ENCODE measurements at places on chromosomes 12 and 14.

DNA sequence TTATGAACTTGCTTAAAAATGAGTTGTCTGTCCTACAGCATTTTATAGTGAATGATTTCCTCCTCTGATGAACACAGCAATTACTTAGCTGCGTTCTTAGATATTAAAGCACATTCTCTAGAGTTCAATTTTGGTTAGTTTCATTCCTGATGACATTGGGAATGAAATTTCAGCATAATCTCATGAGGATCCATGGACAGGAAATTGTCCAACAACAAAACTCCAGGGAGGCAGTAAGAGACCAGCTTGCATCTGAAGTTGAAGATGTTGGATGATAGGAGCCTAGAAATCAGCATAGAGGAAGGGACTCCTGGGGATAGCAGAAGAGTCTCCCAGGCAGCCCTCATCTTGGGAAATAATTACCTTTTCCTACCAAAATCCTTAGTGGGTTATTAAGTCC lies 128.7 kb upstream of the RAP1B start:
- DNase-seq, result no peak

DNA sequence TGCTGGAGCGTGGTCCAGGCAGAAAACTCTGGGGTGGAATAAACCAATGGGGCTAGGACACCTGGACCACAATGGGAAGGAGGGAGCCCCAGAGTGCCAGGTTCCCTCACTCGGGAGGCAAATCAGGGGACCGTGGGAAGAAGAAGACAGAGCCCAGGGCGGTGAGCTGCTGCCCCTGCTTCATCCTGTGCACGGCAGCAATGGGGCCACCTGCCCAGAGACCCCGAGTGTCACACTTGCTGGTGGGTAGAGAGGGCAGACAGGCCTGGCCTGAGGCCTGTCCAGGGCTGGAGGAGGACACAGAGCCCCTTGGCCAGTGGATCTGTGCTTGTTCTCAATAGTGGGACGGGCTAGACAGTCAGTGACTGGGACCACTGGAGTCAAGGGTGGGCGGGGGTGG lies 58.2 kb downstream of the DIO3 start:
- no peak for DNase-seq

- DNase-seq, result no peak
Observed at GRCh38 chr12:49428793-49429192, 61.5 kb downstream of the SPATS2 start.

GRCh38 chr12:2785017-2785416 lies 9.8 kb upstream of the FKBP4 start:
- DNase-seq, result no peak
